CD4-positive, CD25-positive, alpha-beta regulatory T cell (primary cell): ENCODE measurements at places on chromosomes 4 and X. TPM values are rescaled to one million over a fixed set of nuclear protein-coding genes. Genes with fewer than 3 reads are reported as not detected.

DNA sequence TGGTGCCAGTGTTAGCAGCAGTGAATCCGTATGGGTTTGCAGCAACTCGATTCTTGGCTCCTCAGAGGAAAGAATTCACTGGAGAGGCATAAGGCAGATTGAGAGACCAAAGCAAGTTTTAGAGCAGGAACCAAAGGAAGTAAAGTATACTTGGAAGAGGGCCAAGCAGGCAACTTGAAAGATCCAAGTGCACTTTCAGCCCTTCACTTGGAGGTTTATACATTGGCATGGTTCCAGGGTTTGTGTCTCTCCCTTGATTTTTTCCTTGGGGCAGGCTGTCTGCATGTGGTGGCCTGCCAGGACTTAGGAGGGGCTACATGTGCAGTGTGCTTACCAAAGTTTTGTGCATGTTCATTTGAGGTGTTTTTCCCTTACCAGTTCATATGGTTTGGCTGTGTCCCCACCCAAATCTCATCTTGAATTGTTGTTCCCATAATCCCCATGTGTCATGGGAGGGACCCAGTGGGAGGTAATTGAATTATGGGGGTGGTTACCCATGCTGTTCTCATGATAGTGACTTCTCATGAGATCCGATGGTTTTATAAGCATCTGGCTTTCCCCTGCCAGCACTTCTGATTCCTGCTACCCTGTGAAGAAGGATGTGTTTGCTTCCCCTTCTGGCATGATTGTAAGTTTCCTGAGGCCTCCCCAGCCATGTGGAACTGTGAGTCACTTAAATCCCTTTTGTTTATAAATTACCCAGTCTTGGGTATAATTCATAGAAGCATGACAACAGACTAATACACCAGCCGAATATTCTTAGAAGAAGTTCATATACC, 86.2 kb upstream of the TSPAN5 start:
- no peak overlapping the region for H3K27ac ChIP-seq
- H3K27me3 ChIP-seq = no peaks in the 10 kb centered on the region
- H3K4me1 ChIP-seq = no peaks in the 10 kb centered on the region
- no peak for DNase-seq
- no peak overlapping the region for H3K4me3 ChIP-seq

DNA sequence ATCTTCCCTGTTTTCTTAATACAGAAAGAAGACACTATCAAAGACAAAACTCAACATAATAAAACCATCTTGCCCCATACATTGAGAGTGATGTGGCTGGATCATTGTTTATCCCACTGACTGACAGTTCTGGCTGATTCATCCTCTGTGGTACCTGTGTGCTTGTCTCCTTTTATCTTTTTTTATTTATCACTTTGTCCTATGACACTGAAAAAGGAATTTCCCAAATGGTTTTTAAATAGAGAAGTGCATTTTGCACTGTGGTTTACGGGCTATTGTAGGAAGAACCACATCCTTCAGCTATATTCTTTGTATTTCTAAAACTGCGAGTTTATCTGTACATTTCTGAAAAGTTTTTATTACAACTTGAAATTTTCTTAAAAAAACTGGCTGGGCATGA, 15.0 kb downstream of the TTC29 start:
- no peaks in the 10 kb centered on the region for H3K36me3 ChIP-seq
- no peaks in the 10 kb centered on the region for H3K4me1 ChIP-seq
- no peak overlapping the region for H3K27ac ChIP-seq

CSN1S1 gene
- not detected for total RNA-seq

SSX4 gene
- not detected for total RNA-seq

CT45A1 gene
- not detected for total RNA-seq

- no peaks in the 10 kb centered on the region for H3K27me3 ChIP-seq
- H3K4me1 ChIP-seq = peaks cover 34% of the 10 kb centered on the region
- peaks cover 6% of the 10 kb centered on the region for H3K36me3 ChIP-seq
- H3K27ac ChIP-seq = peak overlapping the region; percentile 17
- H3K4me3 ChIP-seq = peak overlapping the region; percentile 13
Observed at GRCh38 chr4:71009890-71010588, 16.6 kb downstream of the DCK start.

GRCh38 chrX:120727911-120728310, 98.1 kb upstream of the C1GALT1C1 start:
- no peaks in the 10 kb centered on the region for H3K36me3 ChIP-seq
- no peak overlapping the region for H3K4me3 ChIP-seq
- no peak overlapping the region for H3K27ac ChIP-seq
- H3K4me1 ChIP-seq = no peaks in the 10 kb centered on the region
- no peak for DNase-seq
- no peaks in the 10 kb centered on the region for H3K27me3 ChIP-seq

DNA sequence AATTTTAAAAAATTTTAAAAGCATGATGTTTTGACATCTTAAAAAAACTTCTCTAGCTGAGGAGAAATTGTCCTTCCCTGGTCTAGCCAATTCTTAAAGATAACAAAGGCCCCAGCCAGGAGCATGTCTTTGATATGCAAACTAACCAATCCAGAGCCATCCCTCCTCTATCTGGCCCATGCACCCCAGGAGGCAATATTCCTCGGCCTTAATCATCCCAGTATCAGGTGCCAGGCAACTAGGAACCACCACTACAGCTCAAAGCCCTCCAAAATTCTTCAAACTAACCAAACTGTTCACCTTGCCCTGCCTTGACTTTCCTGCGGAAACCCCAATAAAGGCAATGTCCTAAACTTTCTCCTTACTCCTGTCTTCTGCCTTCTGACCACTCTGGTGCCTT, 97.8 kb upstream of the USP9X start:
- H3K4me1 ChIP-seq = no peaks in the 10 kb centered on the region
- no peaks in the 10 kb centered on the region for H3K27me3 ChIP-seq
- H3K4me3 ChIP-seq = no peak overlapping the region
- no peak for DNase-seq

DNA sequence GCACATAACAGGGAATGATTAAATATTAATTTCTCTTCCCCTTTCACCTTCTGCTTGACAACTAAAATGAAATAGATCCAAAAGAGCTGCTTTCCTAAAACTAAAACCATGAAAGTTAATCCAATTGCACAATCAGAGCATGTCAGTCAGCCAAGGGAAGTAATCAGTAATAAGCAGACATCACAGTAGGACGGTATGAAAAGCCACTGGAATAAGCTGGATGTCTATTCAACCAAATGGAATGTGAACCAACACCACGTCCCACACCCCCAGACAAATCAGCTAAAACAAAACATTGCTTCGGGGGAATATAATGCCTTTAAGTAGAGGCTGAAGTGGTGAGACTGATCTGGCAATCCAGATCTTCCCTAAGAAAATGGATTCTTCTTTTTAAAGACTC, 859.4 kb upstream of the FTHL17 start:
- no peaks in the 10 kb centered on the region for H3K4me1 ChIP-seq
- no peaks in the 10 kb centered on the region for H3K27me3 ChIP-seq
- no peak overlapping the region for H3K27ac ChIP-seq
- no peaks in the 10 kb centered on the region for H3K36me3 ChIP-seq
- DNase-seq = no peak
